NCI-H1048 (cell line): ENCODE measurements at places on chromosomes 4 and X.

- DNase-seq = no peak
Measured at GRCh38 chrX:69374569-69374968, 129.6 kb upstream of the NALF2 start.

- no peak for DNase-seq
Measured at GRCh38 chr4:107561481-107561880, 158.6 kb downstream of the PAPSS1 start.

DNA sequence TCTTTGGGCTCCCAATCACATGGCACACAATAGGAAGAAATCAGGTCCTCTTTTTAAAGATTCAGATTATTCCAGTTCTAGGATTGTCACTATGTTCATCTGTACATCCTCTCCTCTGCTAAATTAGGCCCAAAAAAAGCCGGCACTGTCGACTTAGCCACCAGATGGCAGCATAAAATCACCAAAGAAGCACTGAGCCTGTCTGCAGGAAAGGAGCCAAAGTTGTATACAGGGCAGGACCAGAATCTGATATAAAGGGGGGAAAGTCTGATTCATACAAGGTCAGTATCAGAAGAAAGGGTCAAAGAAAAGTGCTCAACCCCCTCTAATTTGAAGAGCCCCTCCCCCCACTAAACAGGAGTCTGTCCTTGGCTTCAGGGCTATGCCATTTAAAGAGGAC is 292.5 kb downstream of the CHIC1 start:
- peak; percentile 5 for DNase-seq

- DNase-seq = no peak
Measured at GRCh38 chr4:102616636-102617035, 115.5 kb downstream of the NFKB1 start.

GRCh38 chr4:16760617-16761363 is 137.7 kb downstream of the LDB2 start:
- DNase-seq = no peak

DNA sequence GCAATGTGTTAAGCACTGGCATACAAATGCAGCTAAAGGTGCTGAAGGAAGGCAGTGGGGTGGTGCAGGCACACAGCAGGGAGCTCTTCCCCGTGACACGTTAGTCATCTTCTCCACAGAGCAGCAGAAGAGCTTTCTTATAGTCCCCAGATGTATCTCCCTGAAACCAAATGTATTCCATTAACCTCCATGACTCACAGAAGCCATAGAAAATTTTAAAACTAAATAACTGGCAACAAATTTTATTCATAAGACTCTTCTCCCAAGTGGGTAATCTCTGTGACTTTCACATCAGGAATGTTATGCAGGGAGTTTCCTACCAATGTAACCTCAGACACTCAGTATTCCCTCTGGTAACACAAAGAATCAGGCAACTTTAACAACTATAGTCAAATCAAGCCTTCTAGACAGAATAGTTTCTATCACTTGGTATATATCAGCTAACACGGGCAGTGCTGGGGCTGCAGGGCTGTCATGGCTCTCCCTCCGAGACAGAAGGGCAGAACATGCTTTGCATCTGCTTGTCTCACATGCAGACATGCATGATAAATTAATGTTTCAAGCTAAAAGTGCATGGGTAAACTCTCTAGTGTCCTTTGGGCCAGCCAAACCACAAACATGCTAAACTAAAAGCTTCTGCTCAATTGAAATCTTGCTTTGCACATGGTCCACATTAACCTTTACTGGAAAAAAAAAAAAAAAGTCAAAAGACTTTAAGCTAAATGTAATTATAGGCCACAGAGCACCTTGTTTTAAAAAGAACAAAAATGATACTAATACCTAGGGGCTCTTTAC is 28.2 kb downstream of the ANXA5 start:
- DNase-seq = no peak

- DNase-seq = no peak
Measured at GRCh38 chrX:148928811-148929210, 428.4 kb downstream of the AFF2 start.

- DNase-seq = no peak
Measured at GRCh38 chrX:112235547-112235946, 153.0 kb upstream of the TRPC5 start.

GRCh38 chr4:156018383-156018782 is 64.7 kb upstream of the CTSO start:
- DNase-seq = no peak

DNA sequence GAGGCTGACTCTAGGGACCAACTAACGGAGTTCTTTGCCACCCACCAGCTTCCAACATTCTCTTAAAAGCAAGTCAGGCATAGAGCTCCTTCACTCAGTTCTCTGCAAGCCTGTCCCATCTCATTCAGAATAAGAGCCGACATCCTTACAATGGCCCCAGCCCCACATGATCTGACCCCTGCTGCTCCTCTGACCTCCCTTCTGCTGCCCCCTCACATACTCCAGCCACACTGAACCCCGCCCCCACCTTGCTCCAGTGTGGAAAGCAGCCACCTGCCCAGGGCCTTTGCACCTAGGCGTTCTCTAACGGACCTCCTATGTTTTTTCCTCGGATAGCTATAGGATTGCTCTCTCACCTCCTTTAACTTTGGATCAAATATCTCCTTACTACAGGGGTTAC is 143.2 kb upstream of the ETNPPL start:
- DNase-seq = no peak

DNA sequence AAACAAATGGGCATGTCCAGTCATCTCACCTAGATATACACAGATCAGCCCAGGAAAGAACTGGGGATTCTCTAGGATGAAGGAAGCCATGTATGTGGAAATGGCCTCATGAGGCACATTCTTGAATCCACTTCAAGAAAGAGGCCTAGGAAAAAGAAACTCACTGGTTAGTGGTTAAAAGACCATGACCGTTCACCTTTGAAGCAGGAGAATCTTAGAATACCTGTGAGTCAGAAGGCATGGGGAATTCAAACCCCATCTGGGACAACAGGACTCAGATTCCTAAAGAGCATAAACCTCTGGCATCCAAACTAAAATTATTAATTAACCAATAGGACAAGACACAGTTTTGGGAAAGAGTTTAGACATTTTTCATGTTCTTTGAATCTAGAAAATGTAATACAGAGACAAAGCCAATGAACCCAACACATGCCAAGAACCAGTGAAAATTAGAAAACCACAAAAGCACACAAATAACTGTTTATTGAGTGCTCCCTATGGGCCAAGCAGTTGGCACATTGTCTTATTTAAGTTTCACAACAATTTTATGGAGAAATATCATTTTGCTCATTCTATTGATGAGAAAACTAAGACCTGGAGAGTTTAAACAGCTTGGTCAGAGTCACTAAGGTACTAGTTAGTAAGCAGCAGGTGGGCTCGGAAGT is 97.5 kb downstream of the NPNT start:
- DNase-seq = no peak

DNA sequence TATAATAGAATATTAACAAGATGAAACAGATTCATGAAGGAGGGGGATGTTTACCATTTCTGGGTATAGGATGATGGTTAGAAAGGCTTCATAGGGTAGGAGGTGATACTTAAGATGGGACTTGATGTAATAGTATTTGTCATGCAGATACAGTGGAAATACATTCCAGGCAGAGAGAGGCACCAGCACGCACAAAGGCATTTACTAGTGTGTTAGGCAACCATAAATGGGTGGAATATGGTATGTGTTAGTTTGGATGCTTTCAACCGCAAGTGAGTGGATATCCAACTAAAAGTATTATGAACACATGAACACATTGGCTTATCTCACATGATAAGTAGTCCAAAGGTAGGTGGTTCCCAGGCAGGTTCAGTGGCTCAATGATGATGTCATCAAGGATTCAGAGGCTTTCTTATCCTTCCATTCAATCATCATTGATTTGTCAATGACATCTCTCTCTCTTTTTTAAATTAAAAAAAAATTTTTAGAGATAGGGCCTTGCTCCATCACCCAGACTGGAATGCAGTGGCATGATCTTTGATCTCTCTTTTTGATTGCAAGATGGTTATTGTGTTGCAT is 12.7 kb upstream of the STARD8 start:
- DNase-seq = no peak

DNA sequence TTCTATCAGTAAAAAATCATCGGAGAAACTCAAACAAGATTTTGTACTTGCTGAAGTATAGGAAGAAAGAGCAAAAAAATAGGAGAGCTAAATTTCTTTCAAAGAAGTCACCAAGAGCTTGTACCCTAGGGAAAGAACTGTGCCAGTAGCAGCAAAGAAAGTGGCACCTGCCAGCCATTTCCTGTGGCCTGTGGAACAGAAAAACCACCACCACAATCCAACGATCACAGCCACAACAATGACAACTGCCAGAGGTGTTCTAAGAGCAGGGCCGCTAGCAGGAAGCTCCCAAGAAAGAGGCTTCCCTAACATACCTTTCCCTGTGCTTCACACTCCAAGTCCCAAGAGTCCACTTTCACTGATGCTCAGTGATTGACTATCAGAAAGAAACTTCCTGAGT is 266.1 kb upstream of the GPC4 start:
- DNase-seq = no peak

GRCh38 chr4:179344861-179345260 is 1902.6 kb upstream of the AGA start:
- no peak for DNase-seq

GRCh38 chrX:2703991-2704369 is 12.9 kb downstream of the CD99 start:
- DNase-seq = no peak

DNA sequence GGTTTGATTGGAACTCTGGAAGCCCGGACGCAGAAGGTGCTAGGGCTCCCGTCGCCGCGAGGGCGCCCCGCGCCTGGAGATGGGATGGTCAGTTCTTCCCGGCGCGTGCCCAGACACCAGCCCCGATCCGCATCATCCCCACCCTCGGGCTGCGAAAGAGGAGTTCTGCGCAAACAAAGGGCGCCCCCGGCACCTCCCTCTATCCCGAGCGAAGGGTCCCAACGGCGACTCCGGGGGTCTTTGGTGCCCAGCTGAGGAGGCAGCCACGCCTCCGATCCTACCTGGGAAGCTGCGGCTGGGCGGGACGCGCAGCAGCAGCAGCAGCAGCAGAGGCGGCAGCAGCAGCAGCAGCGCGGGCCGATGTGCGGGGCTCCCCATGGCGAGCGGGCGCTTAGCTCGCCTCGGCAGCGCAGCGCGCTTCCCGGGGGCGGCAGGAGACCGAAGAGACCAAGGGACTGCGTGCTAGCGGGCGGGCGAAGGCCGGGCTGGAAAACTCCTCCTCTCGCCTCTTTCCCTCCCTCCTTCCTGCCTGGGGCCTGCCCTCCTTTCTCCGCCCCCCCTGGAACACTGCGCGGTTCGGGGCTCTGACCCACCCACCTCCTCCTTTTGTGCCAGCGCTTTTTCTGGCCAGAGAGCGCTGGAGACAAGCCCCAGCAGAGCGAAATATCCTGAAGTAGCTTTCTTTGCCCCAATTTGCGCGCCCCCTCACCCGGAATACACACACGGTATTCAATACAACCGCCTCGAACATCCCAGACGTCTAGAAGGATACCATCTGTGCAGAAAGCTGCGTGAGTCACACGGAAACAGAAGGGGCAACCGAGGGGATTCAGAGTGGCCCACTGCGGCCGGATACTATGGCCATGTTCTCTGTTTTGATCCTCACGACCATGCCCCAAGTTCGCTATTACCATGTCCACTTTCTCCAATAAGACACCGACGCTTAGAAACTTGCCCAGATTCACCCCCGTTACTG is at the start of gene SRPX:
SRPX (minus strand) TSS at position 457 of the 976 bp plus-strand sequence; CDS start at position 378, 79 bp downstream.
- DNase-seq = no peak

DNA sequence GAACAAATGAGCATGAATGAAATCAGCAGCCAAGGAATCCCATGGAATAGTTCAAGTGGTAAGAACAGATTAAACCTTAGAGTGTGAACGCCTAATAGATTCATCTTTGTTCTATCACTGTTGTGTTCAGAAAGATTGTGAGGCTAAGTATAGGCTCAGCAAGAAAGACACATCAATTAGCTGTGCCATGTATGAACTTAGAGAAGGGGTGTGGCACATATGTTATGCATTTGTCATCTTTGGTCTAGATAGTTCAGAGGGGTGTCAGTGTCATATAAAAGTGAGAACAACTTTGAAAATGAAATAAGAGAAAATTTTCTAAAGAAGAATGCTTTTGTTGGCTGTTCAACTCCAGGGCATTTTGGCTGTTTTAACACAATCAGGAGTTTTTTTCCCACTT is 9.4 kb downstream of the DAPP1 start:
- DNase-seq = no peak

DNA sequence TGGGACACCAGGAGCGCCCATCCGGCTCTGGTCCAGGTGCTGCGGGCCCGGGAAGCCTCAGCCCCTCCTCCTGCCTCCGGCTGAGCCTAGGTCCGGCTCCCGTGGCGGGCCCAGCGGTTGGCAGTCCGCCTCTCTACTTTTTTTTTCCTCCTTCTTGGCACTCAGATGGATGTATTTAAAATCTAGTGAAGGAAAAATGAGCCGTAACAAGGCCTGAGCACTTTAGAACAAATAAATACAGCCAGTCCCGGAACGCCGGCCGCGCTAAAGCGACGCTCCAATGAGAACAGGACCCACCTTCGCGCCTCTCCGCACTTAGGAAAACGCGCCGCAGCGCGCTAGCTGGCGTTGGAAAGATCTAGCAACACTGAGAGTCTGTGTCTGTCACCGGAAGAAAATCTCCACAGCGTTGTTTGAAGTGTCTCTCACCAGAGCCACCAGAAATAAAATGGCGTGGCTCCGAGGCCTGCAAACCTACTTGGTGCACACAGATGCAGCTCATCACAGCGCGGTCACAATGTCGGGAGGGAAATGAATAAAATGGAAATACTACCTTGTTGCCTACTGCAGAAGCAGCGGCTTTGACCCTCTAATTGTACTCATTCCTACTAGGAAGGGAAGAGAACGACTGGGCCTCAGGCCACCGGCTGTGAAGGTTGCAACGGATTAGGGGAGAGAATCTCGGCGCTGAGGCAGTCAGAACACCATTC is 4.7 kb downstream of the NEUROG2 start:
- DNase-seq = no peak

GRCh38 chrX:29941287-29941686 is 274.1 kb upstream of the MAGEB2 start:
- DNase-seq = no peak

DNA sequence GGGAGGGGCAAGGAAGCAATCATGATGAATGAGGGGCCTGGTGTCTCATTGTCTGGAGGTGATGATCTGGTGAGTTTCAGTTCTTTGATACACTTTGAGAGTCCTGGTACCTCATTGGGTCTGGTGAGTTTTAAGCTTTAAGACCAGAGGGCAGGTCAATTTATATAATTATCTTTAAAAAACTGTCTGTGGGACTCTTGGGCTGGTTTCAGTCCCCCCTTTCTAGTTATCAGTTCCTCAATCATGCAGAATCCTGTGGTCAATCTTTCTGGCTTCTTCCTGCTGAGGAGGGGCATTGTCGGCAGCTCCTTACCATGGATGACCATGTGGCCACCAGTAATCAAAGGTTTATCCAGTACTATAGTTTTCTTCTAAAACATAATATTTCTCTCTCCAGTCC is 789.1 kb downstream of the PCDH18 start:
- DNase-seq = no peak

DNA sequence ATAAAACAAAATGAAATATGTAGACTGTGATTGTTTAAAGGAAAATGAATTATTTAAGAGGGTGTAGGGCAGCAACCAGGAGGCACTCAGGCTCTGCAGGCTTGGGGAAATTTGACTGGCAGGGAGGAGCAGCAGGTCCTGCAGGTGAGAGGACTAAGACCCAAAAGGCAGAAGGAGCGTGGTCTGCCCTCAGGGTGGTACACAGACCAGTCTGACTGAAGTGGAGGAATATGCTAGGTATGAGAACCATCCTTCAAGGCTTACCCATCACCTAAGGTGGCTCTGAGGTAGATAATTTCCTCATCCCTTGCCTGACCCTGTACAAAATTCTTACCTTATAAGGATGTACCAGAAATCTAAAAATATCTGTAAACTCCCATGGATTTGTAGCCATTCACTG is 261.3 kb upstream of the RASGEF1B start:
- no peak for DNase-seq
